ENCODE measurements at places on chromosomes 2 and 18.
A peak's percentile ranks its signal among the peaks of the same experiment; 100 is the strongest.

GRCh38 chr2:75221862-75222261 lies 22.5 kb upstream of the TACR1 start:
- no peak for DNase-seq

- no peak for DNase-seq
Measured at GRCh38 chr18:11899063-11899462, 9.1 kb downstream of the MPPE1 start.

- no peak for DNase-seq
Measured at GRCh38 chr18:13758622-13759021, 32.1 kb downstream of the RNMT start.

DNA sequence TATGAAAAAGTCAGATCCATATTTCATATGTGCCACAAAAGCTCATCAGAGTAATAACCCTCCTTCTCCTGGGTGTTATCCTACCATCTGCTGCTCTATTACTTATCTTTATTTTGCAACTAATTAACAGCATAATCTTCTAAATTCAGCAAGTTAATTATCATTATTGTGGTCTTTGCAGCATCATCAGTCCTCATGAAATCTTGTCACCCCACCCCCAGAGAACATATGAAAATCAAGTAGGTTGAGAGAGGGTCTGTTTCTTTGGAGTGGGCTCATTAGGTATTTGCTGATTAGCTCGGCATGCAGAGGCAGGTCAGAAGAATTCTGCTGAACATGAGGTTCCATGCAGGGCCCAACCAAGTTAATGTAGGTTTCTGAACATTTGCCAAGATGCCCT lies 64.8 kb downstream of the ATF2 start:
- DNase-seq = peak; percentile 7

- DNase-seq = no peak
Measured at GRCh38 chr18:63253428-63254372, 65.9 kb downstream of the BCL2 start.

- no peak for DNase-seq
Measured at GRCh38 chr2:182895169-182895568, 28.7 kb upstream of the FRZB start.

DNA sequence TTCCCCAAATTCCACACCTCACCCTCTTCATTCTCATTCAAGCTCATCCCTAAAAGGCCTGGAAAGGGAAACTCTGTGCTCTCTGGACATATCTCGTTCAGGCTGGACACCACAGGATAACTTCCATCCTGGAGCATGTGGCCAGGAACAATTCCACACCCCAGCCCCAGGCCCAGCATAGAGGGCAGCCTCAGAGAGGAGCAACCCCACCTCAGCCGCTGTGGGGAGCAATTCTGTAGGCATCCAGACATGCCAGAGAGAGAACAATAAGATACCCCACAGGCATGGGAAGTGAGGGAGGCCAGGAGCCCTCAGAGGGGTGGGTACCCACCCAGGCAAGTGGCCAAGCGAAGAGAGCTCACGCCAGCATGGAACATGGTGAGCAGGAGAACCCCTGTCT lies 143.4 kb downstream of the GFPT1 start:
- DNase-seq = no peak

GRCh38 chr2:68100189-68100588 lies 37.4 kb upstream of the C1D start:
- peak; percentile 10 for DNase-seq

DNA sequence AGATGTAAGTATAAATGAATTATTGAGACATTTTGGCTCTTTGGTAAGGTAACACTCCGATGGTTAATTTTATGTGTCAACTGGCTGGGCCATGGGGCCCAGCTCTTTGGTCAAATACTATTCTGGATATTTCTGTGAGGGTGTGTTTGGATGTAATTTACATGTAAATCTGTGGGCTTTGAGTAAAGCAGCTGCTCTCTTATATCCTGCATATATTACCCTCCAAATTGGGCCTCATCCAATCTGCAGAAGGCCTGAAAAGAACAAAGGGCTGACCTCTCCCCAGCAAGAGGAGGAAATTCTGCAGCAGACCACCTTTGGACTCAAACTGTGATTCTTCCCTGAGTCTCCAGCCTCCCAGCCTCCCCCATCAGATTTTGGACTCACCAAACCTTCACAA lies 464.1 kb downstream of the PLCL1 start:
- no peak for DNase-seq

DNA sequence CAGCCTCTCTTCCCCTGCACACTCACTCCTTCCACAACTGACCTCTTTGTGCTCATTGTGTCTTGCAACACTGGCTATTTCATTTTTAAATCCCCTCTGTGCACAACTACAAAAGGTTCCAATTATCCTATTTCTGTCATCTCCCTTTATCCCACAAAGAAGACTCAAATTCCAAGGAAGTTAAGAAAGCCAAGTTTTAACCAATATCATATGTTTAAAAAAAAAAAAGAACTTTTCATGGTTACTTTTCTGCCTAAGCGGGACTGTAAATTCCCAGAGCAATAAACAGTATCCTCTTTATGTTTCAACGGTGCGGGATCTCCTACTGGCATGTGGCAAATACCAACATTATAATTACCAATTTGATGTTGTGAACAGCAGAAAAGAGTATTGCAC lies 83.8 kb downstream of the DOCK10 start:
- DNase-seq = no peak

DNA sequence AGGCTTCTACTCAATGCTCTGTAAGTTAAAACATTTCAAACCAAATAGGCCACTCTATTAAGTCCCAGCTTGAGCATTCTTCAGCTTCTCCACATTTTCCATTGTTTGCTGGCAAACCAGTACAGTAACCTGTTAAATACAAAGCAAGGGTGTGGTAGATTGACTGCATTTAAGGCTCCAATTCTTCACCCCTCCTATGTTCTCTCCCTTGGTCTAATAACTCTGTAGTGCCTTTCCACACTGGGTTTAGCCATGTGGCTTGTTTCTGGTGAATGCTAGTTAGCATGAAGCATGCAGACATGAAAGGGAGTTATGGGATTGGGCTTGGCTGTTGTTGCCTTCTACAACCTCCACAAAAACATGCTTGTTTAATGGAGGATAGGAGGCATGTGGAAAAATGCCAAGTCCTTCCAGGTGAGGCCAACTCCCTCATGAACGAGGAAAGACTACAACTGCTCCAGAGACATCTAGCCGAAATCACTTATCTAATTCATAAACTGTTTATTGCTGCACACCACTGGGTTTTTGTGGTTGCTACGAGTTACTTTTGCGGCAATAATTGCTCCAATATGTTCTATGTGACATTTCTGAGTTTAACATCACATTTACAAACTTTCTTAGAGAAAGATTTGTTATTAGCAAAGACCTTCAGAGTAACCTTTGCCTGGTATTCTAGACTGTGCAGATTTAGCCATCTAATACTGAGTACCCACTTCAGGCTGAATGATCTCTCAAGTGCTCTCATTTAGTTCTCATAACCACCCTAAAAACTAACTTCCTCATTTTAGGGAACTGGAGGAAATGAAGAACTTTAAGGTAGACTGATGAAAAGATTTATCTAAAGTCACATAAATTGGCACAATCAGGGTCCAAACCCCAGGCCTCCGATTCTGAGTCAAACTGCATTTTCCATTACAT lies 104.0 kb downstream of the SMAD2 start:
- DNase-seq = no peak

GRCh38 chr2:86292571-86293515 lies 44.6 kb downstream of the REEP1 start:
- DNase-seq = no peak

DNA sequence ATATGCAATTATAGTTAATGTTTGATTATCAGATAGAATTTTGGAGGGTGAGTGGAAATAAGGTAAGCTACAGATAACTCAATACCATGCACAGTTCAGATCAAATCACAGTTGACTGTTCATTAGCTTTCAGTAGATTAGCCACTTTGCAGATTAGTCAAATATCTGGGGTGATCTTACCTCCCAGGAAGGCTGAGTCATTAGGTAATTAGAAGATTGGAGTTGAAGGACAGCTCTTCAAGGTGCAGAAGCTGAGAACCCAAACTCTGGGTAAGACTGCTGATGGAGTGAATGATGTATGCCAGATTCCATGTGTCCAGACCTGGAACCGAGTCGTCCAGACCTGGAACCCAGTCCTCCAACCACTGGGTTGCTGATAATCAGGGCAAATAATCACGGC lies 262.8 kb upstream of the UBE2E3 start:
- DNase-seq = no peak

- DNase-seq = no peak
Measured at GRCh38 chr2:149357058-149357457, 26.7 kb downstream of the LYPD6 start.

GRCh38 chr2:109679626-109680025 lies 65.5 kb downstream of the SOWAHC start:
- no peak for DNase-seq

DNA sequence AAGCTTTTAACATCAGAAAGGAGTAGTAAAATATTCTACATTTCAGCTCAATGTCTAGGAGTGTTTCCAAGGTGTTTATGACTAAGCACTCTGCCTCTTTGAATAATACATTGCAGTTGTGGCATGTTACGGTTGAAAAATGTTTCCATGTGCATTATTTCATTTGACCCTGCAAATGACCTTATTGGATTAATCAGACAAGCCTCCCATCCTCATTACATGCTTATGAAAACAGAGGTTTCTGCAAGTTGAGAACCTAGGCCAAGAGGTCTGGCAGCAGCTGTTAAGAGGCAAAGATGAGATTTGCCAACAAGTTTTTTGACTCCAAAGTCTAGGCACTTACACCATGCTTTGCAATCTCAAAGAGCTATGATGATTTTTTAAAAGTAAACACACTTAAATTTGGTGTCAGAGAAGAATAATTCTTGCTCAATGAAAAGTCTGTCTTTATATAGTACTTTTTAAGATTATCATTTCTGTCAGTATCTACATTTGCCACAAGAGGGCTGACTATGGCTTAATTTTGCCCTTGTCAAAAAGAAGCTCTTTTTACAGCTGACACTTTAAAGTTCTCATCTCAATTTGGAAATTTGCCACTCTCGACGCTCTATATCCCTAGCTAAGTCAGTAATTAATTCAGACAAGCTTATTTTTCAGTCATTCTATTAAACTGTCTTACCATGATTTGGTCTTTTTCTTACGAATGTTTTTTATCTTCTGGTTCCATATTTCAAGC lies 260.6 kb downstream of the PAX3 start:
- no peak for DNase-seq

Measured in erythroblast (primary cell).